Stimulated activated CD4-positive, alpha-beta T cell treated with anti-CD3 and anti-CD28 coated beads, Interleukin-4, amount 100 ng/mL, for 24 hours (primary cell): ENCODE measurements at places on chromosomes 5 and 9.

DNA sequence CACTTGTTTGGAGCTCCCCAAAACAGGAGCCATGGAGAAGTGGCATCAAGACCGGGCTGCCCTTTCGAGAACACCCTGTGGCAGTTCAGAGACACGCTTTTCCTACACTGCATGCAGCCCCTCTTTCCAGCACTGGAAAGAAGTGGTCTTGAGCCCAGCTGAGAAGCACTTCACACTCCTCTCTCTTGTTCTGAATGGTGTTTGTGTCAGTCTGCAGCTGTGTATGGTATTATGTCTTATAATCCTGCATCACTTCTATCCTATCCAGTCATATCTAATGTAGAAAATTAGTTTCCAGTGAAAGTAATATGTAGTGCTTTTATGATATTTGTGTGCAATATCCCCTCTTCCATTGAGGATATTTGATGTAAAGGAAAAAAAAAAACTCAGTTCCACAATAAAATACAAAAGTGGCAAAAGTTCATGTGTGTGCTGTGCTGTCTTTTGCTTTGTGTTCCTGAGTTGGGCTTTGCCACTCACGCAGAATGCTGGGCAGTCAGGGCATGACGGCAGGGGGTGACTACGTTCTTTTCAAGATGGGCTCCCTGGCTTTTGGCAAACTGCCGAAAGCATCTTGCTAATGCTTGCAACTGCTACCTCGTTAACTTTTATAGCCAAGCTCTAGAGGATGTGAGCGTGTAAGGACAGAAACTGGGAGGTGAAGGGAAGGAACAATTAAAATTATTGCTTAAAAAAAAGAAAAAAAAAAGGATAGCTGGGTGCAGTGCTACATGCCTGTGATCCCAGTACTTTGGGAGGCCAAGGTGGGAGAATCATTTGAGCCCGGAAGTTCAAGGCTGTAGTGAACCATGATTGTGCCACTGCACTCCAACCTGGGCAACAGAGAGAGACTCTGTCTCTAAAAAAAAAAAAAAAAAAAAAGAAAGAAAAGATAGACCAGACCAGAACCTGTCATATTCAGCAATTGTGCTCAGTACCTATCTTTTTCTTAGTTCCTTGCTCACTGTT, 102.2 kb downstream of the MAP1B start:
- DNase-seq: no peak

GRCh38 chr9:124897570-124898460, 35.9 kb downstream of the ARPC5L start:
- DNase-seq: no peak

DNA sequence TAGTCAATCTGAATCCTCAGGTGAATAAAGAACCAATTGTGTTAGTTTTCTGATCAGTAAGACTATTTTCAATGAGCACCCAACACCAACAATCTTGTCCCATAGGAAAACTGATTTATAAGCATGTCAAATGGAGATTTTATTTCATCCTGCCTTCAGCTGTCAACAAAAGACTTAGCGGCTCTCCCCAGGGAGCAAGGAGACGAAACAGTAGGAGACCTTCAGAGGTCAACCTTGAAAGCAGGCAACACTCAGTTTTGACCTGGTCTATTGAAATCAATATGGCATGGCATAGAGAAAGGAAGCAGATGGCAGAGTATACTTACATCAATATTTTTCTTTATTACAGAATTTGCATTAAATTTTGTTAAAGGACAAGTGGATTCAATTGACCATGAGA, 34.1 kb downstream of the ZNF622 start:
- no peak for DNase-seq

- DNase-seq: no peak
Observed at GRCh38 chr5:71767661-71768060, 48.6 kb downstream of the CARTPT start.

GRCh38 chr9:88370346-88370745, 17.9 kb upstream of the SPIN1 start:
- no peak for DNase-seq

DNA sequence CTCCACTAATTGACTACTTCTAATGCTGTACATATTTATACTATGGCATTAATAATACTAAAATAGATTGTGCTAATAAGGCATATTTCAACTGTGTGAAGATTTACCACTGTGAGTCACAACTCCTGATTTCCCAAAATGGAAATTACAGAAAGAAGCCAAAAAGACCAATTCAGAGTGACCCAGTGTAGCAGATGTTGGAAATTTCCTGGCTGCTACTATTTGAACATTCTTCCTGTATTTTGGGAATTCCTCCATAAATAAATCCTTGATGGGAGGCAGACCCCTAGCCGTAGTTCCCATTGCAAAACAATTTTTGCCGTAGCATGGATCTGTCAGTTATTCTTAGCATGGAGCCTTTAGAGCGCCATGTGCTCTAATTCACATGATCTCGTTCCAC, 11.4 kb upstream of the PRUNE2 start:
- no peak for DNase-seq

DNA sequence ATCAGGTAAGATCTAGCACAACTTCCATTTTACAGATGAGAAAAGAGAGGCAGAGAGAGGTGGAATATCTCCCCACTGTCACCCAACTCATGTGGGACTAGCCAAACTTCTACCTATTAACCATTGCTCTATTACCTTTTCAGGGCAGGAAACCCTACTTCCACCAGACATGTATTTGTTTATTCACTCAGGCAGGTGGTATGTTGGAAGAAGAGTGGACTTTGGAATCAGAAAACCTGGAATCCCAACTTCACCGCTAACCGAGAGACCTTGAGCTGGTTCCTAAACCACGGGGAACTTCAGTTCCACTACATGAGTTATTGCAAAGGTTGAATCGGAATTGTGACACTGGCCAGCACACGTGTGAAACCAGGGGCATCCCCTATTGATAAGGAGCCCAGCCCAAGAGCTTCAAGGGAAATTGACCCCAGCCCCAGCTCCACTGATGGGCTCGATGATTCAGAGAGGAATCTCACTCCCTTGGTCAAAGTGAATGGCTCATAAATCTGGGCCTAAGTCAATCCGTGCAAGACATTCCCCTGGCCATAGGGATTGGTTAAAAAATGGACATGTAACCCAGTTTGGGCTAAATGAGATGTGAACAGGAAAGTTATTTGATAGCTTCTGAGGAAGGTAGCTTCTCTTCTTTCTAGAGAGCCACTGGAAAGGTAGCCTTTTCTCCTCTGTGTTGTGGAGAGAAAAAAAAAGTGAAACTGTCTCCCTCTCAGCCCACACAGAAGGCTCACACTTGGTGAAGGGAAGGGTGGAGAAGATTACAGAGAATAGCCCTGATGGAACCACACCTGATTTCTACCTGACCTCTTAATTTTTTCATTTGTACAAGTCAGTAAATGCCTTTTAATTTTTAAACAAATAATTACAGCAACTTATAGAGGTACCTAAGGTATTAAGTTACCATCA, 5.5 kb upstream of the GLIS3 start:
- no peak for DNase-seq

DNA sequence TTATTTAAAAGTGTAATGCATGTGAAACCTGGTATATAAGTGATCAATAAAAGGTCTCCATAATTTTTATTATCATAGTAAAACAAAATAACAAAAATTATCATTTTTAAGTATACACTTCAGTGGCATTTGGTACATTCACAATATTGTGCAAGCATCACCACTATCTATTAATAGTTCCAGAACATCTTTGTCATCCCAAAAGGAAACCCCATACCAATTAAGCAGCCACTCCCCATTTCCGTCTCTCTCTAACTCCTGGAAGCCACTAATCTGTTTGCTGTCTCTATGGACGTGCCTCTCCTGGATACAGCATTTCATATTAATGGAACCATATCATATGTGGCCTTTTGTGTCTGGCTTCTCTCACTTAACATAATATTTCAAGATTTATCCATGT, 7.6 kb downstream of the OLFML2A start:
- DNase-seq: no peak

GRCh38 chr5:31880449-31880848, 241.5 kb downstream of the PDZD2 start:
- no peak for DNase-seq

DNA sequence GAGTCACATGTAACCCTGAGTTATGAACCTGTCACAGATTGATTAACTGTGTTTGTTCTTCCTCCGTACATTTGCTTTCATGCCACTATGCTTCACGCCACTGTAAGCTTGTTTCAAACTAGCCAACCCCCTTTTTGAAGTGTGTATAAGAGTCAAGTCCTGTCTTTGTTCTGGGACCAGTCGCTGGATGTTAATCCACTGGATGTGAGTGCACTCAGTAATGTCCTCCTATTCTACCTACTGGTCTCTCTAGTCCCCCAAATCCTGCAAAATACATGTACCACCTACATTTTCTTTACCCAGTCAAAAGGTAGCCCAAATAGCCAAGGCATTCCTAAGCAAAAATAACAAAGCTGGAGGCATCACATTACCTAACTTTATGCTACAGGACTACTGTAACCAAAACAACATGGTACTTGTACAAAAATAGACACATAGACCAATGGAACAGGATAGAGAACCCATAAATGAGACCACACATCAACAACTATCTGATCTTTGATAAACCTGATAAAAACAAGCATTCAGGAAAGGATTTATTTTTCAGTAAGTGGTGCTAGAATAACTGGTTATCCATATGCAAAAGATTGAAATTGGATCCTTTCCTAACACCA, 1139.1 kb upstream of the SEMA6A start:
- DNase-seq: no peak

DNA sequence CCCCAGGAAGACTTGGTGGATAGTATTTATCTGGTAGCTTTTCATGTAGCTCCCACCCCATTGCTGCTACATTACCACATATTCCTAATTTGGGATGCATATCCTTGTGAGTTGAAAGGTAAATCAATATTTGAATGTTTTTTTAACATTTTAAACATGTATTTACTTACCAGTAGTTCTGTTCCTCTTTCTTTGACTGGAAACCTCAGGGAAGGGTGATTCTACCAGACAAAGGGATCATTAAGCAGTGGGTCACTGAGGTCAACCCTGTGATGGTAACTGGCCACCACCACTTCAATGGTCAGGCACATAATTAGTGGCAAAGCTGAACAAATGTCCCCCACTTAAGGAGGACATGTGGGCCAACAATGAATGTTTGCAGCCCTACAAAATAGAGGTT, 27.2 kb upstream of the KLF9 start:
- no peak for DNase-seq

DNA sequence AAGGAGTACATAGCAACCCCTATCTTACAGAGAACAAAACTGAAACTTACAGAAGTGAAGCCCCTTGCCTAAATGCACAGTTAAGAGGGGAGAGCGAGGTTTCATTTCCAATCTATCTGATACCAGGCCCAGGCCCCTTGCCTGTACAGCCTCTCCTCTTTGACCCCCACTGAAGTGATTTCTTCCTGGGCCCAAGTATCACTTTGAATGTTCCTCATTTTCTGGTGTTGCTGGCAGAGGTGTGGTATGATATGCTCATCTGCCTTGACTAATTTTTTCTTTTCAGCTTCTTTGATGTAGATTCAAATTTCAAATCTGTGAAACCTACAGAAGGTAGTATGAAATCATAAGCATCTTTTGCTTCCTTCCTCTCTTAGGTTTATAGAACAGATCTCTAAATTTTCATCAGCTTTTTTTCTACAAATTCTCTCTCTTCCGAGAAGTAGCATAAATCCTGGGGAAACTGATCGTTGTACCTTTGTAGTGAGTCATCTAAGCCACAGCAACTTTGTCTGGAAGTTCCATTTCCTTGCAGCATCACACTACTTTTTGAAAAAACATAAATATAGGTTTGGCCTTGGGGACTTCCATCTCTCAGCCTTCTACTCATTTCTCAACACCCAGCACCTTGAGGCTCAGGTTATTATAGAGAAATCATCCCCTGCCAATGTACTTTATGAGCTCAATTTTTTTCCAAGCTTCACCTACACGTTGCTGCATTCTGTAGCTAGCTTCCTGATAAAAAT, 402.4 kb upstream of the PTGER4 start:
- peak; percentile 49 for DNase-seq

DNA sequence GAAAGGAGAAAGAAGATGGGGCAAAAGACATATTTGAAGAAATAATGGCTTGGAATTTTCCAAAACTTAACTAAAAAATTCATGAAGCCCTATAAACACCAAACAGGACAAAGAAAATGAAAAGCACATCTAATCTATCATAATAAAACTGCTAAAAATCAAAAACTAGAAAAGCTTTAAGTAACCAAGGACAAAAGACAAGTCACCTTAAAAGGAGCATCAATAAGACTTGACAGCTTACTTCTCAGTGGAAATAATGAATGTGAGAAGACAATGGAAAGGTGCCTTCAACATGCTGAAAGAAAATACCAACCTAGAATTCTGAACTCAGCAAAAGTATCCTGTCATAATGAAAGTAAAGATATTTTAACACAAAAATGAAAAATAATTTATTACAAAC, 27.0 kb downstream of the GTF3C4 start:
- DNase-seq: no peak

DNA sequence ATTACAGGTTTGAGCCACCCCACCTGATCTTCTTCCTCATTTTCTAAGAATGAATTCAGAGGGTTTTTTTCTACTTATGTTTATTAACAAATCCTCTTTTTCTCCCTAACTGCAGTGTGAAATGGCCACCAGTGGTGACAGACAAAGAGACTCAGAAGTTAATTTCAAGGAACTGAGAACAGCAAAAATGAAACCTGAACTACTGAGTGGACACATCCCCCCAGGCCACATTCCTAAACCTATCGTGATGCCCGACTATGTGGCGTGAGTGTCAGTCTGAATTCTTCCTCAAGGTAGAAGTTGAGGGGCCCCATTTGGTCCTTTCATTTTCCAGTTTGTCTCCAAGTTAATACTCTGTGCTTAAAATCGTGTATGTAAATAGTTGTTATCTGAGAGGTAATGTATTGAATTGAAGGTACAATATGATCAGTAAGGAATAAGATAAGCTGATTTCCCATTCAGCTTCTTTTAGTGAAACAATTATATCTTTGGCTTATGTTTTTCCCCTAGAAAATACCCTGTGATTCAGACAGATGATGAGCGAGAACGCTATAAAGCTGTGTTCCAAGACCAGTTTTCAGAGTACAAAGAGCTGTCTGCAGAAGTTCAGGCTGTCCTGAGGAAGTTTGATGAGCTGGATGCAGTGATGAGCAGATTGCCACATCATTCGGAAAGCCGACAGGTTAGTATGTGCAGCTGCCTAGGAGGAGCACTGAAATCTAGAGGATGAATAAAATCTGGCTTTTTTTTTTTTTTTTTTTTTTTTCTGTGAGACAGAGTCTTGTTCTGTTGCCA, 17.7 kb downstream of the MARVELD2 start:
- DNase-seq: no peak

DNA sequence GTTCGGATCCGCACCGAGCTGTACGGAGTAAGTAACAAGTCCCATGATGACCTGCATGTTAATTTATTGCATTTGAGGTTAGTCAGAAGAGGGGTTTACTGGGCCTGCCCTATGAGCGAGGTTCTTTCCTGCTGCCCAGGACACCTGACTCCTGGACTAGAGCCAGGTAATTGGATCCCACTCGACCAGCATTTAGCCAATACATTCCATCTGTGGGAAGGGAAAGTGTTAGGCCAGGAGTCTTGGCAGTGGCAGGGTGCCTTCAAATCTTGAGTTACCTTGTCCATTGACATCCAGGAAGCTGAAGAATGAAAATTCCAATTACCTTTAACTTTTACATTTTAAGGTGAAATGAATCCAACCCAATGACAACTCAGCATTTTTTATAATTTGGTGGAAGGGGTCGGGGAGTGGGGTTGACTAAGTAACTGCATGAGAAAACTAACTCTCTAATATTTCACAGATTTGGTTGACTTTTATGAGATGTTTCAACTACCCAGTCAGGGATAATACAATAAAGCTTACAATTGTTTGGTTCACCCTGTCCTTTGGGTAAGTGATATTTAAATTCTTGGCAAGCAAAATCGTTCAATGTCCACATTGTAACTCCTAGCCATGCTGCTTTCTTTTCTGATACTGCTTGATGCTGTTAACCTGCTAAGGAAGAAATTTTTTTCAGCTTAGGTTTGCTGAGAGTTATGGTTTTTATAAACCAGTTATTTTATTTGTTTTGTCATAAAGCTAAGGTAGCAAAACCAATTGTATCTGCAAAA, 111.6 kb upstream of the IQGAP2 start:
- no peak for DNase-seq
